Left colon (tissue), 2 donors: ENCODE measurements at places on chromosomes 6 and 20. TPM values are rescaled to one million over a fixed set of nuclear protein-coding genes. Genes with fewer than 3 reads are reported as not detected.

Gene MPIG6B
- total RNA-seq: not detected

- DNase-seq: no peak
These were observed 7.8 kb downstream of the UBE3D start for GRCh38 chr6:83057705-83058321.

DNA sequence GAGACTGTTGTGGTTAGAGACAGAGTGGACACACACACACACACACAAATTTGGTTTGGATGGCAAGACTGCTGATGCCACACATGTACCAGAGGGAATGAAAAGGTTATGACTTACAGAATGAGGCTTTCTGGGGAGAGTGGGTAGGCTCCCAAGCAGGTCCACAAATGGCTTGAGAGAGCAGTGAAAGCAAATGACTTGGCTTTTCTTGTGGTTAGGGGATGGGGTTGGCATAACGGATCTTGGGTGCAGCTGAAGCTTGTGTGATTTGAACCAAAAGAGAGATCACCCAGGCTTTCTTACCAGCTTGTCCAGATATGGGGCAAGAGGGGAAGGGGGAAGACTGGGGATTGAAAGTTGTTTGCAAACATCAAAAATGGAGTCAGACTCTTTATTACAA, 73.9 kb upstream of the OLIG3 start:
- no peak for DNase-seq

DNA sequence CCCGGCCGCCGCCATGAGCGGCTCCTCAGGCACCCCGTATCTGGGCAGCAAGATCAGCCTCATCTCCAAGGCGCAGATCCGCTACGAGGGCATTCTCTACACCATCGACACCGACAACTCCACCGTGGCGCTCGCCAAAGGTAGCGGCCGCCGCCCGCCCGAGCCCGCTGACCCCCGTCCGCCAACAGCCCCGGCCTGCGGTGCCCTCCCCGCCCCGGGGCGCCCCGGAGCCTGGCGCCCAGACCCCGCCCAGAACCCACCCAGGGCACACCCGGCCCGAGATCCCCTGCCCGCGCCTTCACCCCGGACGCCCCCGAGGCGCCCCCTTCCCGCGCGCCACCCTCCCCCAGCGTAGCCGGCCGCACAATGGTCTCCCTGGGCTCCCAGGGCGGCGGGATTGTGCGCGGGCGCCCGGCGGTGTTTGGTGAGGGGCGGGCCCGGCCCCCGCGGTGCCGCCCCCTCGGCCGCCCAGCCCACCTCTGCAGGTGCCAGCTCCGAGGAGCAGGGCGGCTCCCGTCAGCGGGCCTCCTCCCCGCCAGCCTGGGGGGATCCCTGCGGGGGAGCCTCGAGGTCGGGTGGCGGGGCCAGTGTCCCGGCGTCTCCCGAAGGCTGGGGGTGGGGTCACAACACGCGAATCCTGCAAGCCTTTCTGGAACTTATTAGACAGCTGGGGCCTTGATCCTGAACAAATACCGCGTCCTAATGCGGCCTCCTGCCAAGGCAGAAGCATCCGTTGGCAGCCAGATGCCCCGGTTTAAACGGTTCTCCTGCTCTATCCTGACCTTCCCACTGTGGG, 577 bp downstream of the LSM14B start:
- no peak for DNase-seq

DNA sequence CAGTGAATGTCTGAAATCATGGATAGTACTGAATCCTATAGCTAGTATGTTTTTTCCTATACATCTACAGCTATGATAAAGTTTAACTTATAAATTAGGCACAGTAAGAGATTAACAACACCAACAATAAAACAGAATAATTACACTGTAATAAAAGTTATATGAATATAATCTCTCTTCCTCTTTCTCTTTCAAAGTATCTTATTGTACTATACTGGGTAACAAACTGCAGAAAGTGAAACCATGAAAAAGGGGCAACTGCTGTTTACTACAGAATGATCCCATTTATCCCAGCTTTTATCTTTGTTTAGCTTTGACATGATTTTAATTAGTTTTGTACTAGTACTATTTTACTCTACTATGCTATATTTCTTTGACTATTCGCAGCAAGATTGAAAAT, 25.8 kb downstream of the ESF1 start:
- no peak for DNase-seq

- no peak for DNase-seq
These were observed 186.6 kb downstream of the LY86 start for GRCh38 chr6:6775074-6775473.

- DNase-seq: no peak
These were observed 26.8 kb downstream of the MCM8 start for GRCh38 chr20:5977223-5977622.

DNA sequence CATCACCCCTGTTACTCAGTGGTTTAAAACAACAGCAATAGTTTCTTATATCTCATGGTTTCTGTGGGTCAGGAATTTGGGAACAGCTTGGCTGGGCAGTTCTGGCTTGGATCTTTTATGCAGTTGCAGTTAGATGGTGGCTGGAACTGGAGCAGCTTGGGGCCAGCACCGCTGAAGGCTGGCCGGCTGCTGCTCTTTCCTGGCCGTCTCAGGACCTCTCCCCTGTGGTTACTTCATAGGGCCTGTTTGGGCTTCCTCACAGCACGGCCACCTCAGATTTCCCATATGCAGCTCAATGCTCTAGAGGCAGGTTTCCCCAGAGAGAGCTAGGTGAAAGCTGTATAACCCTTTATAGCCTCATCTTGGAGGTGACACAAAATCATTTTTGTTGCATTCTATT, 15.6 kb downstream of the PKIG start:
- no peak for DNase-seq
